ENCODE measurements at places on chromosomes 4 and X. TPM values are rescaled to one million over a fixed set of nuclear protein-coding genes. Genes with fewer than 3 reads are reported as not detected.

DNA sequence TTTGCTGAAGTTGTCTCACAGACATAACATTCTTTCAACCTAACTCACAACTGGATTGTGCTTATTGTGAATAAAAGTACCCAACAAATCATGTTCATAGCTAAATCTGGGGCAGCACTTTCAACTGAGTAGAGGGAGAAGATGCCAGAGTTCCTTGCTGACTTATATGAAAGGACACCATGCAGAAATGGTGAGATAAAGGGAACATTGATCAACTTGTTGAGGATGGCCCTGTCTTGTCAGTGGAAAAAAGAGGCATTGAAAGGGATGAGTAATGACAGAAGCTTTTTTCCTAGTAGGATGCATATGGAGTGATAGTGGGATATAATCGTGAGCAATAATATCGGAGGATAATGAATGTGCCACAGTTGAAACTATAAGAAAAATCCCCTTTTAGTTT, 221.7 kb downstream of the ARHGAP24 start:
- DNase-seq = no peak

GRCh38 chr4:104188301-104188700, 306.4 kb downstream of the CXXC4 start:
- DNase-seq = no peak

VCX2 gene
- not detected for total RNA-seq

ITGB1BP2 gene
- 1.4 TPM for total RNA-seq
